Activated effector memory CD4-positive, alpha-beta T cell treated with Interleukin-2 at 50 U/mL for 16 hours (primary cell): ENCODE measurements at places on chromosomes 11 and 22.

- no peak for DNase-seq
Observed at GRCh38 chr11:77396305-77396704, 77.6 kb downstream of the PAK1 start.

DNA sequence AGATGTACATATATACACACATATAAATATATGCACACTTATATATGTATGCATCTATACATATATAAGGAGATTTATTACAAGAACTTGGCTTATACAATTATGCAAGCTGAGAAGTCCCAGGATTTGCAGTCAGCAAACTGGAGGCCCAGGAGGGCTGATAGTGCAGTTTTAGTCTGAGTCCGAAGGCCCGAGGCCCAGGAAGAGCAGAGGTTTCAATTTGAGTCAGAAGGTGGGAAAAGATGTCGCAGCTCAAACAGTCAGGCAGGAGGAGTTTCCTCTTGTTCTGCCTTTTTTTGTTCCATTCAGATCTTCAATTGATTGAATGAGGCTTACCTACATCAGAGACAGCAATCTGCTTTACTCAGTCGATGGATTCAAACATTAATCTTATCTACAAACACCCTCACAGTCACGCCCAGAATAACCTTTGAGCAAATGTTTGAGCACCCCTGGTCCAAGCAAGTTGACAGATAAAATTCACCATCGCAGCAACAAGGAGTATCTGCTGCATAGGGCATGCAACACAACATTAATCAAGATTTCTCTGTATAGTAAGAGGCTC is 4.0 kb upstream of the SGSM1 start:
- DNase-seq, result no peak

GRCh38 chr11:46387919-46388618 is 3.5 kb downstream of the CHRM4 start:
- no peak for DNase-seq

- DNase-seq, result no peak
Observed at GRCh38 chr11:2220173-2220771, 48.7 kb upstream of the TH start.

DNA sequence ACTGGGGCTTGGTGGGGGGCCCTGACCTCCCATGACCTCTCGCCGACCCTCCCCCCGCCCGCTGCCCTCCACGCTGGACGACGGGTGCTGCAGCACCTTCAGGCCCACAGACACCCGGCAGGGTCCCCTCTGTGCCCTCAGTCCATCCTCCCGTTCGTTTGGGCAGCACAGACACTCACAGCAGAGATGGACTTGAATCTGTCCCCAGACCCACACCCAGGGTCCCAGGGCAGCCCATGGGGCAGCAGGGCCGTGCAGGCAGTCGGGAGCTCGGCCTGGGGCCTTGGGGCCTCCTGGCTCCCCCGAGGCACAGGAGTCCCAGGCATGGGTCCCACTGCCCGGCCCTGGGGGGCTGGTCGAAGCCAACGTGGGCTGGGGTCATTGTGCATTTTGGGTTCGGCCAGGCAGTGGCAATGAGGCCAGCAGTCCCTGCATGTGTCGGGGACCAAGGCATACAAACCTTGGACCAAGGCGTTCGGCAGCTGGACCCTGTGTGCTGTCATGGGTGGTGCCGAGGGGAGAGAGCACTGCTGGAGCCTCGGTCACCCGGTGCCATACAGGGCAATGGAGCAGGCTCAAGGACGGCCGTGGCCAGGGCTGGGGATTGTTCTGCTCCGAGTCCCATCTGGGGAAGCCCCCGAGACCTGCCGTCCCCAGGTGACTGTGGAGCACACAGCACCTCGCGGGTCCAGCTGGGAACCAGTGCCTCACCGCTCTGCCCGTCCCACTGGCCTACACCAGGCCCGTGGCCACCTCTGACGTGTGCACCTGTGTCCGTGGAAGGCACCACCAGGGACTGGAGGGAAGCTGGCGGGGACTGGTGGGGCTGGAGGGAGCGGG is 19.3 kb upstream of the BRSK2 start:
- DNase-seq, result no peak

GRCh38 chr11:64969209-64969608 is 2.7 kb downstream of the MAJIN start:
- no peak for DNase-seq

DNA sequence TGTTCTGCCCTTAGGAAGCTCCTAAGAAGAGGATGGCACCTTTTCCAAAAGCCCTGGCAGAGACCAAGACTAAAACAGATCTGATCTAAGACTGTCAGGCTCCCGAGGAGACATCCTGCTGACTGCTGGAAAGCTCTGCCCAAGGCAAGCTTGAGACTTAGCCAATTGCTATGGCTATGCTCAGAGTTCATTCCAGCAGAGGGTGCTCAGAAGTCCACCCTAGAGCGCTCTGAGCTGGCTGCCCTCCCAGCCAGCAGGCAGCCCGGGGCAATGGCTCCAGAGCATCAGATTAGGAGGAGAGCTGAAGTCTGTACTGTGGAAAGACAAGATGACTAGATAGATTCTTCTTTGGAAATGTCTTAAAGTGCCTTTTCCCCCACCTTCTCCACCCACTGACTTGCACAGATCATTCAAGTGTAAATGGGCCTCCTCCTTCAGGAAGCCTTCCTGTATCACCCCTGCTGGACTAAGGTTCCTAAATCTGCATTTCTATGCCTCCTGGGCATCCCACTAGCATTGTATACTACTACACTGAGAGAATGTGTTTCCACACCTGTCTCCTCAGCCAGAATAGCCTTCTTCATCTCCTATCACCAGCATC is 23.4 kb downstream of the LRRC55 start:
- DNase-seq, result no peak

- DNase-seq, result no peak
Observed at GRCh38 chr22:23217171-23218052, 37.1 kb downstream of the BCR start.

DNA sequence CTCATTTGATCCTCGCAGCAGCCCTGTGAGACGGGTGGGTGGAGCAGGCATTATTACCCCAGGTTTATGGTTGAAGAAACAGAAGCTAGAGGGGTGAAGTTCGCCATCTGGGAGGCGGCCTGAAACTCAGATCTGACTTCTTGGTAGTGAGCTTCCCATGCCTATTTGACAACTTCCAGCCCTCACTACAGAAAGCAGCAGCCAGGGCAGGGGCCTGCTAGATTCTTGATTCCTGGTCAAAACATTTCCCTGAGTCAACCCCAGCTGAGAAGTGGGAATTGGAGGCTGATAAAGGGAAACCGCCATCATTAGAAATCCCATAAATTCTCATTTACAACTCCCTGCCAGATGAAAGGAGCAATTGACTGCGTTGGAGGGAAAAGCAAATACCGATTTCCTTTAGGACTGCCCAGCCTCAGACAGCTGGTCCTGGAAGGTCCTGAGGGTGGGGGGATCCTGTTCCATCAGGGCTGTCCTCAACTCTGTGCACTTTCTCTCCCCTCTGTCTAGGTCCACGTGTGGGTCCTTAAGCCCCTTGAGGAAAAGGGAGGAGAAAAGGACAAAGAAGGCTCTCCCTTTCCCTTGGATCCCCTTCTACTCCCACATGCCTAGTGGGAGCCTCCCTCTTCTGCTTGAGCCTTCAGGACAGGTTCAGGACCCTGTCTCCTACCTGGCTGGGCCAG is 10.2 kb upstream of the NECTIN1 start:
- no peak for DNase-seq

- DNase-seq, result no peak
Observed at GRCh38 chr22:38041760-38042487, 15.3 kb upstream of the PICK1 start.

- no peak for DNase-seq
Observed at GRCh38 chr22:24432059-24432853, 4.9 kb downstream of the ADORA2A start.

DNA sequence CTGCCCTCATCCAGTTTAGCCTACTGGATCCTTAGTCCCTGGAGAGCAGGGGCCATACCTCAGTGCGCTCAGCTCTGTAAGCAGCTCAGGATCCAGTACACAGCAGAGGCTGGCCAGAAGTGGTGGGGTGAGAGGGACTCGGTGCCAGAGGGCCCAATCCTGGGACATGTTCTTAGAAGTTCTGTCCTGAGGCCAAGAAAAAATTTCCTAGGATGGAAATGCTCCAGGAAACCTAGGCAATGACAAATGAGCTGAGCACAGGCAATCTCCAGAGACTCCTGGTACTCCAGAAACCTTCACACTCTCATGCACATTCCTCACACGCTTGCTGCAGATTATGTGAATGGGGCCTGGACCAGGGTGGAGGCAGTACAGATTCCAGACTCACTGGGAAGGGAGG is 89.6 kb downstream of the SERGEF start:
- no peak for DNase-seq

DNA sequence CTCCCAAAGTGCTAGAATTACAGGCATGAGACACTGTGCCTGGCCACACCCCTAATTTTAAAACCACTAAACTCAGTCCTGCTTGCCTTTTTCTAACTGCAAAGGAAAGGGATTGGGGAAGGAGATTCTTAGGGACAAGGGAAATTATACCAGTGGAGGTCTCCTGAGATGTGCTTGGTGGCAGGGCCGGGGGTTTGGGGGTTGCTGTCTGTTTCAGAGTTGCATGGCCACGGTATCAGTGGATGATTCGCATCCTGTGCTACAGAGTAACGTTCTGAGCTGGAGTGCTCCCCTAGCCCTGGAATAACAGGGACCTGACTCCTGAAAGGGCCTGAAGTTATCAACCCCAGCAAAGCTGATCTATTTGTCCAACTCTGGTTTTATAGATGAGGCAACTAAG is 846 bp upstream of the GPHA2 start:
- no peak for DNase-seq

DNA sequence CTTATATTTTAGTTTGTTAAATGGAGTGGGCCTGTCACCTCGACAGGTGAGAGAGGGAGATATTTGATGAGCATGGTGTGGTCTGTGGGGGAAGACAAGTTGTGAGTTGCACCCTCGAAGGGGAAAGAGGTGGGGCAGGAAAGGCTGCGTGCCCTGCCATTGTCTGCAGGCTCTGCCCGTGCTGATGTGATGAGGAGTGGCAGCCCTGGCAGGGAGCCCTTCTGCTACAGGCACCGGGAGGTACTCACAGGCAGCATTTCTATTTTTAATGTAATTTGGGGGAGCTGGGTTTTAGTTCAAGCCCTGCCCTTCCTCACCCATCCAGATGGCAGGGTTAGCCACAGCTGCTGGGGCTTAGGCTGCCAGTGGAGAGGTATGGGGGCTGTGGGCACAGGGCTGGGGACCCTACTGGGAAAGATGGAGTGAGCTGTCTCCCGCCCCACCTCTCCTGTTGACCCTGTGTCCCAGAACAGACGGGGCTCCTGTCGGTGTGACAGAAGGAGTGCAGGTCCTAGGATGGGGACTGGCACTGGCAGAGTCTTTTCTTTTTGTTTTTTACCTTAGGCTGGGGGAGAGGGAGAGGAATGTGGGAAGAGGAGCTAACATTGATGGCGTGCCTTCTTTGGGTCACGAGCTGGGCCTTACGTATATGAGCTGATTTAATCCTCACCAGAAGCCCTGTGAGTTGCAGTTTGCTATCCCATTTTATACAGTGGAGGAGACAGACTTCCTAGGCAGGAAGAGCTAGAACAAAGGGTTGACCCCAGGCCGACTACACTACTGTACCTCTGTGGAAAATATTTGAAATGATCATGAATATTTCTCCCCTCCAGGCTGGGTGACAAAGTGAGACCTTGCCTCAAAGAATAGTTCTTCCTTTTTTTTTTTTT is 51.6 kb downstream of the CEP164 start:
- DNase-seq, result no peak

DNA sequence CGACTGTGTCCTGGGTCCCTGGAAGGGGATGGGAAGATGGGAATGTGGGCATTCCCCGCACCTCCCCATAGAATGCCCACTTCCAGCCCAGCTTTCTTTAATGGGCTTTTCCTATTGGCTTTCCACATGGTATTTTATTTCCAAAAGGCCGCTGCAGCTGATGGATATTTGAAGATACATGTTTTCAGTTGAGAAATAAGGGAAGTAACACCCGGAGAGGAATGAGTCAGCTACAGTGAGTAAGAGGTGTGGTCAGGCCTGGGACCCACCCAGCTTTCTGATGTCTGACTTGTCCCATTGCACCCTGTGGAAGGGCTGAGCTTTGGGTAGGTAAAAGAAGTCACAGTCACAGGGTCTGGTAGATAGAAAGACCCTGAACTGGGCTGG is 476.9 kb downstream of the MIAT start:
- DNase-seq, result no peak

DNA sequence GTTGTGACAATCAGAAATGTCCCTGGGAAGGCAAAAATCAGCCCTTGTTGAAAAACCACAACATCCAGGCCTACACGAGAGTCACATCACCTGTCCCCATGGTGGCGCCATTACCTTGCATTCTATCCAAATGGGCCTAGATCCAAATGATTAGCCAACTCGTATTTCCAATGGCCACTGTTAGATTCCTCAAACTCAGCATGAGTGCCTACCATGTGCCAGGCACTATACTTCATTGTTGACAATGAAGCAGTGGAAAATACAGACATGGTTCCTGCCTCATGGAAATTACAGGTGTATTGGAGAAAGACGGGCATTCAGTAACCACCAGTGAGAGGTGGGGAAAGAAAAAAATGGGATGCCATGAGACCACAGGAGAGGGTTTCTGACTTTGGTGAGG is 29.8 kb upstream of the CREB3L1 start:
- DNase-seq, result peak; percentile 2

DNA sequence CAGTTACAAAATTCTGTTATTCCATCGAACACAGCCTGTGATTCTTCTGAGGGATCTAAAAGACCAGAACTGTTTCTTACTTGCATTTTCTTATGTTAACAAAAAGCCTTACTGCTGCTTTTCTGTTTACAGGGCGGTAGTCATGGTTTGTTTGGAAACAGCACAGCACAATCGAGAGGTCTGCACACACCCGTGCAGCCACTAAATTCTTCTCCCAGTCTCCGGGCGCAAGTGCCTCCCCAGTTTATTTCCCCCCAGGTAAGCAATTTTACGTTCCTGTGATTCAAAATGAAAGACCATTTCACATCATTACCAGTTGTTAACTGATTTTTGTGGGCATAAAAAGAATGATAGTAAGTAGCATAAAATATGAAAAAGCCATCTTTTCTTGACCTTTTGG is 60.8 kb upstream of the ADSL start:
- no peak for DNase-seq

- no peak for DNase-seq
Observed at GRCh38 chr11:72741429-72741833, 10.8 kb downstream of the ARAP1 start.

GRCh38 chr11:70603756-70604211 is 205.5 kb downstream of the CTTN start:
- no peak for DNase-seq
